Stimulated activated CD4-positive, alpha-beta T cell treated with anti-CD3 and anti-CD28 coated beads, Interleukin-4, amount 100 ng/mL, for 1 hour (primary cell): ENCODE measurements at places on chromosomes 12 and 14.
A peak's percentile ranks its signal among the peaks of the same experiment; 100 is the strongest.

GRCh38 chr14:71885301-71885700, 46.9 kb upstream of the RGS6 start:
- no peak for DNase-seq

GRCh38 chr14:103188810-103189480, 65.7 kb downstream of the TNFAIP2 start:
- peak; percentile 22 for DNase-seq

- DNase-seq, result no peak
Measured at GRCh38 chr14:105136401-105137322, 31.9 kb downstream of the JAG2 start.

GRCh38 chr14:42563313-42563712, 956.6 kb downstream of the LRFN5 start:
- DNase-seq, result no peak

DNA sequence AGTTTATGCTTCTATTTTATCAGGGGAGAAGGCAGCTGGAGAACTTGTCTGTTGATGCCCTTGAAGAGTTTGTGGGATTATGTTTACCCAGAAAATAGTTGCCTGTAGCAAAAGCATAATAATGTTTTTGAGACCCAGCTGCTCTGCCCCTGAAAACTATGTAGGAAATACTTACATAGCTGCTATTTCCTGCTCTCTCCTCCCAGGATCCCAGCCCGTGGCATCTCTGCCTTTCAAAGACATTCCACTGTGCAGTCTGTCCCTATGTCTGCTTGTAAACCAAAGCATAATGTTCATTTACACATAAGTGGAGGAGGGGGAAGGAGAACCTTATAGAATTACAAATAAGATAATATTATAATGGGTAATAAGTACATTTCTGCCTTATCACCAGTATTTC, 198.7 kb downstream of the SYT1 start:
- DNase-seq, result no peak
